ENCODE measurements at places on chromosomes 6 and 20.

DNA sequence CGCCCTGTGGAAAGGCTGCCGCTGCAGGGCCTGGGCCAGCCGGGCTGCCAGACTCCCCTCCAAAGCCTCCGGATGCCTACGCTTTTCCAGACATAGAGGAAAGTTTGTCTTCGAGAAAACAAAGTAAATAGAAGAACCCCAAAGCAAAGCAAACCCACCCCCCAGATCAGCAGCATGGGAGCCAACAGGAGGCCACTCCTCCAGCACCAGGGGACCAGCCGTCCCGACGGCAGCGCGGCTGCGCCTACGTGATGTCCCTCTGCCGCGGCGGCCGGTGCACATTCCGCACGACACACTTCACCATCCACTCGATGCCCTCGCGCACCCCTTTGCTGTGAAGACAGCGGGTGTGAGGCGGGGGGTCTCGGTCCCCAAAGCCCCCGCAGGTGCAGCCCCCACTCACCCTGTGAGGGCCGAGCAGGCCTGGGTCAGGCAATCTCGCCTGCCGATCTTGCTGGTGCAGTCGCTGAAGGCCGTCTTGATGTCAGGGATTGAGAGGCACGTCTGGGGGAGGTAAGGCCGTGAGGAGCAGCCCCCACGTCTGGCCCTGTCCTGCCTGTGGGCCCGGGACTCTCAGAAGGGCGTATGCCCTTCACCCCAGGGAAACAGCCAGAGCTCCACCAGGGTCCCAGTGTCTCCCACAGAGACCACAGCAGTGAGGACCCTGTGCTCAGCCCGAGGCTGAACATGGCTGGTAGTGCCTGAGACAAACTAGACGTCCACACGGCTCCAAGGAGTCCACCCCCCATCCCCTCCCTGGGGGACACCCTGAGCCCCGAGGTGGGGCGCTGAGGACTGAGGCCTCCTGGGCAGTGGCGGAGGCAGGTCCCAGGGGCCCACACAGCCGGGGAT lies 4.0 kb downstream of the TNFRSF6B start:
- peak; percentile 60 for DNase-seq

DNA sequence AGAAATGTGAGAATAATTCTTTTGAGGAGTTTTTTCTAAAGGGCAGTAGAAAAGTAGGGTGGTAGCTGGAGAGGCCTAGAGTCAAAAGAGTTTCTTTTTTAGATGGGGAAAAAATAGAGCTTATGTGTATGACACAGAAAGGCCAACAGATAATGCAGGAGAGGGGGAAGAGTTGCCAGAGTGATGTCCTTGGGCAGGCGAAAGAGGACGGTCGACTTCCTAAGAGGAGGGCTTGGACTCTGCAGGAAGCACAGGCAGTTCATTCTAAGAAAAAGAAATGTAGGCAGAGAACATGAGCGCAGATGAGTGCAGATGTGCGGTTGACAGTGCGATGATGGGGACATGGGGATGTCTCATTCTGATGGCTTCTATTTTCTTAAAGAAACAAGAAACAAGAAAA lies 68.9 kb downstream of the PAK5 start:
- no peak for DNase-seq

GRCh38 chr6:129700666-129701065 lies 9.3 kb downstream of the ARHGAP18 start:
- no peak for DNase-seq

DNA sequence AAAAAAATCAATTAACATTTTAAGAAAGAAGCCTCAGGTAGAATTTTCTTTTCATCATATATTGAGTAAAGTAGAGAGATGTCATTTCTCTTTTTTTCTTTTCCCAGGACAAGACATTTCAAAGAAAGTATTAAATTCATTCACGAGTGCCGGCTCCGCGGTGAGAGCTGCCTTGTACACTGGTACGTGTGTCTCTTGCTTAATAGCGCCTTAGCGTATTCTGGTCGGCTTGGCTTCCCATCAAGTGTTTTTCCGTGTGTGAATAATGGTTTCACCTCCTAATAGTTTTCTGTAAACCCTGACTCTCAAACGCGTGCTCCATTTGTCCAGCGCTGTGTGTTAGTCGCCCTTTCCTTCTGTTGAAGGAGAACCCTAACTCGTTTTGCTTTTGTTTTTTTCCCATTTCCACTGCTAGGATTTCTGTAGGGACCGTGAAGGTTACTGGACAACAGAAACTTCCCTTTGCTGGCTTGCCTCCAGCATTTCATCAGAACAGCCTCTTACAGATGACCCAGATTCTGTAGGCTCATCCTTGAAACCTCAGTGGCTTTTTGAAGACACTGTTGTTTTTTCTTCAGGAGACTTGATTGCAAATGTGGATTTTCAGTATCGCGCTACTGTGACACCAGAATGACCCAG lies 45.7 kb upstream of the IRF4 start:
- DNase-seq = no peak

DNA sequence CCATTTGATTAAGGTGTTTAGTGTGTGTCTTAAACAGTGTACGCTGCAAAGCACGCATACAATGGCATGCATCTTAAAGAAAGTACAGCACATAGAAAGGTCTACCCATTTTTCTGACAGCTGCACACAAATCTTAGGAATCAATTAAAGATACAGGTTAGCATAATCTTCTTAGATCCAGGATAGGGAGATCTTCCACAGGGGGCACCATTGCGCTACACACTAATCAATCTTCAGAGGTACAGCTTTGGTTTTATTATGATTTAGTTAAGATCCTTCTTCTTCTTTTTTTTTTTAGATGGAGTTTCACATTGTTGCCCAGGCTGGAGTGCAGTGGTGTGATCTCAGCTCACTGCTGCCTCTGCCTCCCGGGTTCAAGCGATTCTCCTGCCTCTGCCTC lies 63.7 kb upstream of the BEND3 start:
- no peak for DNase-seq

- DNase-seq = peak; percentile 92
Measured at GRCh38 chr20:38805502-38805957, at the start of gene PPP1R16B. Gene PPP1R16B, plus strand, starts transcription at chr20:38805697. Its CDS starts 30,229 bp downstream, at chr20:38835926.

GRCh38 chr6:109514946-109515345 lies 31.9 kb upstream of the ZBTB24 start:
- DNase-seq = no peak

- no peak for DNase-seq
Measured at GRCh38 chr20:14732996-14733395, 395.6 kb upstream of the FLRT3 start.

GRCh38 chr6:130765181-130765727 lies 62.0 kb upstream of the SMLR1 start:
- no peak for DNase-seq

GRCh38 chr6:123925350-123925749 lies 121.7 kb downstream of the NKAIN2 start:
- DNase-seq = no peak

DNA sequence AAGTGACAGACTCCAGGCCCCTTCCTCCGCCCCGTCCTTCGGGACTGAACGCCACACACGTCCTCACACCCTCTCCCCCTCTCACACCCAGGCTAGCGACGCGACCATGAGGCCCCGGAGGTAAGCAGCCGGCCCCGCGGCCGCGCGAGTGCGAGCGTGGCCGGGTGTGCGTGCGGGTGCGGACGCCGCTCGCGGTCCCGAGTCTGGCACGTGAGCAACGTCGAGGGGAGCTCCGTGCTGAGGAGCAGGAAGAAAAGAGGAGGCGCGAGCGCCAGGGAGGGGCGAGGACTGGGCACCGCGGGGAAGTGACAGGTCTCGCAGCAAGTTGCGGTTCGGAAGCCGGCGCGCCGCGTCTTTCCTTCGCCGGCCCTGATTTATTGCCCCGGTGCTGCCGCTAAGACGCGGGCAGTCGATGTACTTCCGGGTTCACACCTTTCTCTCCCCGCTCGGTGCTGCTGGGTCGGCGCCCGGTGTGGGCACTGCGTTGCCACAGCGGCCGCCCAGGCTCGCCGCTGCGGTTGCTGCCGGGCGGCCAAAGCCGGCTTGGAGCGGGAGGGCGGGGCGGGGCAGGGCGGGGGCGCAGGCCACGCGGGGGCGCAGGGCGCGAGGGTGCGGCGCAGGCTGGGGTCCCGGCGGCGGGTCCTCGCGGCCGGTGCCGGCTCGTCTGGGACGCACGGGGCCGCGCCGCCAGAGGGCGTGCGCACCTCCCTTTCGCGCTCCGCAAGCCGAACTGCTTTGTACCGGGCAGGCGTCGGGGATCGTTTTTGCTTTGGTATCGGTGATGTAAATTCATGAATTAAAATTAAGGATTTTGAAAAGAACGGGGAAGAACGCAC lies 15.8 kb upstream of the LIN28B start:
- DNase-seq = peak; percentile 68

DNA sequence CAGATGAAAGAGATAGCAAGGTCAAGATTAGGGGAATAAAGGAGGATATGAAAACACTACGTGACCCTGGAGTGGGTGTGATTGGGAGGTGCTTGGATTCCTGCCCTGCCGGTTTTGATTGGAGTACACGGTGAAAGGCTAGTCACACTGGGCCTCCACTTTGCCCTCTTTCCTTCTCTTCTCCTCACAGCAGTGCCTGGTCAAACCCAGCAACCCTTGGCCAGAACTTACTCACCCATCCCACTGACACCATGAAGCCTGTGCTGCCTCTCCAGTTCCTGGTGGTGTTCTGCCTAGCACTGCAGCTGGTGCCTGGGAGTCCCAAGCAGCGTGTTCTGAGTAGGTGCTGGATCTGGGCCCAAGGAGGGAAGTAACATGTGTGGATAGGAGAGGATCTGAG lies at the start of gene WFDC13:
Gene WFDC13, plus strand, starts transcription at position 166 of the 400 bp plus-strand sequence. Its CDS starts 86 bp downstream, at position 252.
- DNase-seq = no peak

DNA sequence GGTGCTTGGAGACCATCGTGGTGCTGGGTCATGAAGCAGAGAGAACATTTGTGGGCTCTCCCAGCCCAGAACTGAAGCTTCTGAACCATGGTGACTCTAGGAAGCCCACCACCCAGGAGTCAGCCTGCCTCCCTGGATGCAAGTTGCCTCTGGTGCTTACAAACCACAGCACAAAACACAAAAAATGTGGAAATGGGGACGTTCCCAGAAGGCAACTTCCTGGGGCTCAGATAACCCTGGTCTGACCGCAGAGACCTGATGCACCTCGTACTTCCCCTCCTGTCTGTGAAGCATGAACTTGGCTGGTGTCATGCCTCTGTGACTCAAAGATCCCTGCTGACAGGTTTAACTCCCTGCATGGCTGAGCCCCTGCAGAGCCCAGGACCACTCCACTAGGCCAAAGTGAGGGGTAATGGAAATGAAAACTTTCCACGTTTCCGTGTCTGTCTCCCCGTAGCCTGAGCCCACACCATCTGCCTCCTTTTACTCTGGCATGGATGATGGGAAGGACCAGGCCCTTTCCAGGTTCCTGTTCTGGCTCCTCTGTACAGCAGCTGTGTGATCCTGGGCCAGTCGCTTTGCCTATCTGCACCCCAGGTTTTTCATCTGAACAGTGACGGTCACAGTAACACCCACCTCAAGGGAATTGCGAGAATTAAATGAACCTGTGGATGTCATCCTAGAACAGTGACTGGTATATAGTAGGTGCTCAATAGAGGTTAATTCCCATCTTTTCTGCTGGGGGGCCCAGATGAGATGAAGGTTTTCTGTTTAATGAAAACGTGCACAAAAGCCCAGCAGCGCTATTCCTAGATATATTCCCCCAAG lies 57.7 kb downstream of the PPP1R16B start:
- DNase-seq = peak; percentile 82

DNA sequence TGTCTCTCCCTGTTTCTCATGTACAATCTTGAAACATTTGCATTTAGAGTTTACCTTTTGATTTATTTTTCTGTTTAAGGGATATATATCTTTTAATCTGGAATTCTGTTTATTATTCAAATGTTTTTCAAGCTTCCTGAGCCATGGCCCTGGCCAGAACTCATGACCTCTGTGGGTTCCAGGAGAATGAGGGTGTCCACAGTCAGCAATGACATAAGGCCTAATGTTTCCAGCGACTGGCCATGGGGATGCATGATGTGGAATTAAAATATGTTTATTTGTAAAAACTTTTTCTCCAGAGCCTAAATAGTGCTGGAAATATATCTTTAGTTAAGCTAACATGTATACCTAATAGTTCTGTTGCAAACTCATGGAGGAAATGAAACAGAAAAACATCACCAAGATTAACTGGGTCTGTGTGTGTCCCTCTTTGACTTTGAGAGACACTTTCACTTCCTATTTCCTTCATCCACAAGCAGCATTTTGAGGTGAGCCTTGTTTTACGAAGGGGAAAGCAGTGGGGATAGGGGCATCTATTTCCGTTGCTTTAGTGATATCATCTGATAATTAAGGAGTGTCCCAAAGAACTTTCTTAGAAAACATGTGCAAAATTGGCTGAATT lies 87.6 kb downstream of the SMOC2 start:
- DNase-seq = no peak

- no peak for DNase-seq
Measured at GRCh38 chr6:170456334-170456733, 96.8 kb downstream of the PSMB1 start.

DNA sequence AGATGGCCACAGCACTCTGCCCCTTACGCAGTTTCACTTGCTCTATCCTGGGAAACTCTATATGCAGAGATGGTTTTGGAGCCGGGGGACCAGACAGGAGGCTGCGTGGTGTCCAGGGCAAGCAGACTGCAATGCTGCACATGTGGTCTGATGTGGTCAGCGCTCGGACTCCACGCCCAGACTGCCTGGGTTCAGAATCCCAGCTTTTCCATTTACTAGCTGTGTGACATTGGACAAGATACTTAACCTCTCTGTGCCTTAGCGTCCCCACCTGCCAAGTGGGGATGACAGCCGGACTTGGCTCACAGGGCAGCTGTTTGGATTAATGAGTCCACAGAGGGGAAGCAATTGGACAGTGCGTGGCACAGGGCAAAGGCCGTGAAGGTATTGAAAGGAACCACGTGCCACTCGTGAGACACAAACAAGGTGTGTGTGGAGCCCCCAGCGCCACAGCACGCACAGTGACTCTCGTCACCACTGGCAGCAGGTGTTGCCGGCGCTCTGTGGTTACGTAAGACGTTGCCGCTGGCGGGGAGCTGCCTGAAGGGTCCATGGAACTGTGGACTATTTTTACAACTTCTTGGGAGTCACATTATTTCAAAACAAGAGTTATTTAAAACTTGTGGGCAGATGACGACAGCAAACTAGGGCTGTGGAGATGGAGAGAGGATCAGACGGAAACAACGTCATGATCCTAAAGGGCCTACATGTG lies 201.4 kb downstream of the PREX1 start:
- no peak for DNase-seq

GRCh38 chr6:147664092-147664491 lies 155.6 kb downstream of the SAMD5 start:
- DNase-seq = no peak

- DNase-seq = no peak
Measured at GRCh38 chr6:17845598-17845997, 138.9 kb upstream of the NUP153 start.

DNA sequence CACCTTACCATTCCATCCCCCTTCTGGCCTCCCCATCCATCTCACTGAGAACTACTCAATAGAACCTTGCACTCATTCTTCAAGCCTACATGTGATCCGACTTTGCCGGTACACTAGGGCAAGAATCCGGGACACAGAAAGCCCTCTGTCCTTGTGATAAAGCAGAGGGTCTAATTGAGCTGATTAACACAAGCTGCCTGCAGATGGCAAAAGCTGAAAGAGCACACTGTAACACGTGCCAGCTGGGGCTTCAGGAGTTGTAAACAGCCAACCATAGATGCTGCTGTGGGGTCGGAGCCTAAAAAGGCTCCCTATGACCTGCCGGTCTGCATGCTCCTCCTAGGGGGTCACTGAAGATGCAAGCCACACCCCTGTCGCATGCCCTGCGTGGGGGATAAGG lies 124.1 kb downstream of the RNF144B start:
- no peak for DNase-seq

- no peak for DNase-seq
Measured at GRCh38 chr6:73388433-73388799, 6.2 kb upstream of the DDX43 start.

GRCh38 chr6:37653933-37654565 lies 43.6 kb downstream of the MDGA1 start:
- DNase-seq = peak; percentile 72

- DNase-seq = peak; percentile 22
Measured at GRCh38 chr6:43996618-43997344, 130.5 kb downstream of the MRPL14 start.

- no peak for DNase-seq
Measured at GRCh38 chr6:152087096-152087495, 279.6 kb downstream of the ESR1 start.

Data from activated effector memory CD4-positive, alpha-beta T cell treated with anti-CD3 and anti-CD28 coated beads, Interleukin-2, amount 50 U/mL, for 16 hours (primary cell).